ENCODE measurements at places on chromosomes 11 and 22.

DNA sequence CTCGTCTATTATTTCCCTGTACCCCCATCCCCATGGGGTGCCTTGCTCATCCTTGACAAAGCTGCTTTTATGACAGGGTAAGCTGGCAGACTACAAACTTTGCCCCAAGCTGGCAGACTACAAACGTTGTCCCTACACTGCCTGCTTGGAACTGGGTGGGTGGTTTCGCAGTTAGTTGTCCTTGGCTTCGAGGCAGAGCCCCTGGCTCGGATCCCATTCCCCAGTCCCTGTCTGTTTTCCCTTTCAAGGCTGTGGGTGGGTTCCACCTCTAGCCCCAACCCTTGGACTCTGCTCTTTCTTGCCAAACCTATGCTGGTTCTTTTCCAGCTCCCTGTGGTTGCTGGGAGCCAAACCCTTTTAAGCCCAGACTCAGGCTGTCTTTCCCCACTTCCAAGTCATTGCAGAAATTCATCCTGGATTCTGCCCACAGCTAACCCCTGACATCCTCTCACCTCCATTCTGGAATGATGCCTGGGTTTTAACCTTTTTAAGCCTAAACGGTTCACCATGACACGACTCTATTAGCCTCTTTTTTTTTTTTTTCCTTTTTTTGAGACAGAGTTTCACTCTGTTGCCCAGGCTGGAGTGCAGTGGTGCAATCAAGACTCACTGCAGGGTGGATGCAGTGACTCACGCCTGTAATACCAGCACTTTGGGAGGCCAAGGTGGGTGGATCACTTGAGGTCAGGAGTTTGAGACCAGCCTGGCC, 9.2 kb upstream of the RBM14 start:
- no peak for DNase-seq

- DNase-seq = no peak
Measured at GRCh38 chr11:102760344-102761035, 19.9 kb downstream of the MMP10 start.

DNA sequence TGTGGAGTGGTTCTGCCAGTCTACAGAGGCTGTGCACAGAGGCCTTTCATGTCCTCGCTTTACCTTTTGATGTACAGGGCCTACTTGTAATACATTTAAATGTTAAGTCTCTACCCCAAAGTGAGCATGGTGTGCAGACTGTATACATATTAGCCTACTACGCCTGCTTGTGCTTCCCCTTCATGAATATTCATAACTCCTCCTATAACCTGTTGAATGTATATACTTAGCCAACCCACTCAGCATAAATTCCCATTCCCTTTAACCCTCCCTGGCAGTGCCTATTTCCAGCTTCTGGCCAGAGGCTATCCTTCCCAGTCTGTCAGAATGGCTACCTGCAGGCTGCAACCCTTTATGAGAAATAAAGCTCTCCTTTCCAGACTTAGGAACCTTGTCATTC, 116.1 kb downstream of the WNT11 start:
- DNase-seq = no peak

DNA sequence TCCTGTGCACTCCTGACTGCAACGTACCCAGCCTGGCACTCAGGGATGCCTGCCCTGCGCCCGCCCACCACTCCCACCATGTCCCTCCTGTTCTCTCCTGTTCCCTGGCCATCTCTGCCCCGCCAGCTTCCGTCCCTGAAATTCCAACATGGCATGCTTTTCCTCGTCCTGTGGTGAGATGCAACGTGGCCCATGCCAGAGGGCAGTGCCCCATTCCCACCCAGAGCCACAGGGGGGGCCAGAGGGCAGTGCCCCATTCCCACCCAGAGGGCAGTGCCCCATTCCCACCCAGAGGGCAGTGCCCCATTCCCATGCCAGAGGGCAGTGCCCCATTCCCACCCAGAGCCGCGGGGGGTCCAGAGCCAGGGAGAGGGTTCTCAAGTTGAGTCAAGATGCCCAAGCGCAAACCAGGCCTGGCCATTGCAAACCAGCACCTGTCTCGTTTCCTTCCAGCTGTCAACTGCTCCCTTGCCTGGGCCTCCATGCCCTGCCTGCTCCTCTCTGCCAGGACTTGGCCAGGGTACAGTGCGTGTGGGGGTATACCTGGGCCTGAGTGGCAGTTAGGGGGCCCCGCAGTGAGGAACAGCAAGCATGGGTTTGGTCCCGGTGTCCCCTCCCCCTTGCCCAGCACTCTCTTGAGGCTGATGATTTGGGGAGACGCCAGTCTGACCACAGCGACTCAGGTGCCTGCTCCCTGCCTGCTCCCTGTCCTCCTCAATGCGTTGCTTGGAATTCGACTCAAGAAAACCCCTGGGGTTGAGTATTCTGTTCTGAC, 14.6 kb downstream of the B3GAT1 start:
- DNase-seq = no peak

DNA sequence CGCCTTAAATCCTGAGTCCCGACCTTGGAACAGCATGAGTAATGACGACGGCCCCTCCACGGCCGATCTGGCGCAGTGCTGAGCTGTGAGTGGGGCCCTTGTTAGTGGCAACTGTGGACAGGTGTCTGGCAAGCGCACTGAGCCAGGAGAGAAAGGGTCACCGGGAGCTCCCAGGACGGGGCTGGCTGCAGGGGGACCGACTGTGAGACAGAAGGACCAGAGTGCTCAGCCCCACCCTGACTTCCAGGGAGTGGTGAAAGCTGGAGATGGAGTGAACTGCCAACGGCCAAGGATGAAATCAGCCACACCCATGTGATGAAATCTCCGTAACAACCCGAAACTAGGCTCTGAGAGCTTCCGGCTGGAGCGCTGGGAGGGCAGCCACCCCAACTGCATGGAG, 228.6 kb downstream of the BRD1 start:
- no peak for DNase-seq

Measured in stimulated activated CD4-positive, alpha-beta T cell treated with anti-CD3 and anti-CD28 coated beads, Interleukin-15, amount 100 ng/mL, for 1 hour (primary cell).